NCI-H187 treated with DMSO at 0.1 percent for 48 hours (cell line): ENCODE measurements at places on chromosomes 3 and 15.

- no peak for DNase-seq
These were observed 69.7 kb upstream of the ITGA11 start for GRCh38 chr15:68501616-68502015.

- no peak for DNase-seq
These were observed 34.1 kb downstream of the MB21D2 start for GRCh38 chr3:192883512-192883911.

GRCh38 chr3:101900316-101900715 is 51.0 kb downstream of the NFKBIZ start:
- DNase-seq: no peak

GRCh38 chr3:37074178-37074577 is 80.9 kb downstream of the MLH1 start:
- DNase-seq: no peak

DNA sequence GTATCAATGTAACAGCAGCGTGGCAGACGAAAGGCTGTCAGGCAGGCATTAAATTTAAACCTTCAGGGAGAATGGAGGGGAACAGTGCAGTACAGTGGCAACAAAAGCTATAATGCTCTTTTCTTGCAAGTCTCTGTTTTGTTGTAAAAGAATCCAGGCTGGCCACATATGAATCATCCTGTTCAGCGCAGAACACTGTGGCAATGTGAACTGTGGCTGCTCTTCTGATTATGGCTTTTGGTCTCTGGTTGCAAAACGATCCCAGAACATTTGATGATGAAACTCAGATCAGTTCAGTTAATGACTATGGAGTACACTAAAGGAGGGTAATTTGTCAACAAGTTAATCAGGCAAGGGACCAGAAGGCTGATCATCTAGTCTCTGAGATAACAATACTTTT is 219.7 kb upstream of the SGO1 start:
- DNase-seq: no peak
